SHP77 (cell line): ENCODE measurements at places on chromosomes 3 and 15.
A peak's percentile ranks its signal among the peaks of the same experiment; 100 is the strongest.

- DNase-seq, result peak; percentile 10
Measured at GRCh38 chr15:55289011-55289745, 435 bp downstream of the RAB27A start.

GRCh38 chr3:81242871-81243270, 518.6 kb downstream of the GBE1 start:
- DNase-seq, result peak; percentile 5

GRCh38 chr3:169699536-169700050, 36.1 kb upstream of the MECOM start:
- no peak for DNase-seq

- no peak for DNase-seq
Measured at GRCh38 chr3:66604481-66604880, 103.7 kb upstream of the LRIG1 start.

DNA sequence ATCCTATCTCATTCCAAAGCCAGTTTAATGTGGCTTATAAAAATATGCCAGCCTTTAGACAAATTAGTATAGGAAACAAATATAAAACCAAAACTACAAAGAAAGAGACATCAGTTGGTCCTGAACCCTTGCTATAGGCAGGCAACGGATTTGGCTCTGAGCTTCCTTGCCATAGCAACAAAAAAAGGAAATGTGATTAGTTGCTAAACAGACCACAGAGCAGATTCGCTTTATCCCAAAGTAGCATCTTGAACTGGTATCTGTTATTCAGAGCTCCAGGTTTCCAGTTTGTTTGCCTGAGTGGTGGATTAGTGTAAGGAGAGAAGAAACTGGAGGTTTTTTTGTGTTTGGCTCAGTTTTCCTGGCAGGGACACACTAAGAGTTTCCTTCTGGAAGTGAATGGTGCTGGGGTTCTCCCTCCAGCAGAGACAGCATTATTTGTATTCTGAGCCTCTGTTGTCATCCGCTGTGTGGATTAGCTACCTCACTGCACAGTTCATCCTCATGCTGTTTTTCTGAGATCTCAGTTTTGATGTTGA, 44.1 kb downstream of the CHST2 start:
- no peak for DNase-seq

DNA sequence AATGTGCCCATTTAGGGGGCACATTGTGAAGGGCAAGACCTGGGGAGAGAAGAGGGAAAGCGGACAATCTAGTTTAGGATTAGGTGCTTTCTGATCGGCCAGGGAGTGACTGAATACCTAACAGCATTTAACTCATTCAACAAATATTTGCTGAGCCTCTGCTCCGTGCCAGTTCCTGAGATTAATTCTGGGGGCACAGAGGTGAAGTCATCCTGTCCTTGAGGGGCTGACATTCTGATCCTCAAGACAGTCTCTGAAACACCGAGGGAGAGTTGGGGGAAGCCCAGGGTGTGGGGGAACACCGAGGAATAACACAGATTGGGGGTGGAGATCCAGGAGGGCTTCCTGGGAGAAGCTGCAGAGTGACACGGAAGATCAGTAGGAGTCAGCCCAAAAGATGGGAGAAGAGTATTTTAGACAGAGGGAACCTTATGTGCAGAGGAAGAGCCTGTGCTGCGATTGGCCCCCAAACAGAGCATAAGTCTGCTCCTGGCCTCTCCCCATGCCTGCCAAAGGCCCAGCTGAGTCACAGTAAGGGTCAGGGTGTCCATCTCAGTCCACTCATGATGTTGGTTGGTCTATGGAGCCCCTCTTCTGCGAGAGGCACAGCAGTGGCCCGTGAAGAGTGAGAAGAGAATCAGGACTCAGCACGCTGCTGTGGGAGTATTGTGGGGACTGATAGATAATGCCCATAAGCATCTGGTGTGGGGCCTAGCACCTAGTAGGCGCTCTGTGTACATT, 60.2 kb downstream of the AMOTL2 start:
- DNase-seq, result no peak

DNA sequence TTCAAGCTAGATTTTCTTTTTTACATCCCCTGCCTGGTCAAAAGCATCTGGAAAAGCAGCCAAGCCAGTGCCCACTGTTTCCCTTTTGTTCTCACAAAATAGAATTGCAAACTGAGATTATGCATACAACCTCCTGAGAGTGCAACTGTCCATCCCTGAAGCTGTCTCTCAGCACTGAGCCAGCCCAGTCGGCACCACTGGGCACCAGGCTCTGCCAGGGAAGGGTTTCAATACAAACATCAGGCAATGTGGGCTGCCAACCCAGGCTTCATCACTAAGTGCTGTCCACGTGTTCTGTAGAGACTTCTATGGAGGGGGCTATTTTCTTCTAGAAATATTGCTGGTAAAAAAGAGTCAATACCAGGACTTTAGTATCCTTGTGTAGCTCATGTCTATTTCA, 356.3 kb upstream of the TBL1XR1 start:
- DNase-seq, result no peak

GRCh38 chr3:129304146-129304961, 25.7 kb downstream of the HMCES start:
- DNase-seq, result no peak

DNA sequence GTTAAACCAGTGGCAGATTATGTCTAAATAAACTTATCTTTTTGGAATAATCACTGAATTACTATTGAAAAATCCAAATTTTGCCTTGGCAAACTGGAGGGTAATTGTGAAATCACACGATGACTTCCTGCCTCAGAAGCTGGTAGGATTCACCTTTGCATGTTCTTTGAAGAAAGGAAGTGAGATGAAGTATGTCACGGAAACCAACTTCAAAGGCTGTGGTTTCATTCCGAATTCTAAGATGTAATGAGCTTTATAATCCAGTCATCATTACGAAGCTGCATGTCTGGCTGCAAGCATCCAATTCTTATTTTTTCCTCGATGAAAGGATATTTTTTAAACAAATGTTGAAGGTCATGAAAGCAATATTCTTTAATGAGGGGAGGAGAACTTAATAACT, 15.0 kb upstream of the ZBED2 start:
- DNase-seq, result no peak

DNA sequence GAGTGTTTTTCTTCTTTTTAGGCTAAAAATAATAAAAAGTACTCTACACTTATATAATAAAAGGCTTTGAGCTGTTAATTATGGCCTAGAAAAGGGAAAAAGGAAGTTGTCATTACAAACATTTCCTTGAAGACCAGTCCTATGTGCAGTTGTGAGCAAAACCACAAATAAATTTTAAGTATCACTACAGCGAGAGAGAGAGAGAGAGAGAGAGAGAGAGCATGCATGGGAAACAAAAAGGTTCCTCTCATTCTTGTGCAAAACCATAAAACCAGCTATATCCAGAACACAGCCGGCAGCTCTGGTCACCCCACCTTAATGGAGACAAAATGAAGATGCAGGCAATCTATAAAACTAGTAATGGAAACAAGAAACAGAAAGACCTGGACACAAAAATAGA, 33.6 kb downstream of the HEG1 start:
- DNase-seq, result no peak

DNA sequence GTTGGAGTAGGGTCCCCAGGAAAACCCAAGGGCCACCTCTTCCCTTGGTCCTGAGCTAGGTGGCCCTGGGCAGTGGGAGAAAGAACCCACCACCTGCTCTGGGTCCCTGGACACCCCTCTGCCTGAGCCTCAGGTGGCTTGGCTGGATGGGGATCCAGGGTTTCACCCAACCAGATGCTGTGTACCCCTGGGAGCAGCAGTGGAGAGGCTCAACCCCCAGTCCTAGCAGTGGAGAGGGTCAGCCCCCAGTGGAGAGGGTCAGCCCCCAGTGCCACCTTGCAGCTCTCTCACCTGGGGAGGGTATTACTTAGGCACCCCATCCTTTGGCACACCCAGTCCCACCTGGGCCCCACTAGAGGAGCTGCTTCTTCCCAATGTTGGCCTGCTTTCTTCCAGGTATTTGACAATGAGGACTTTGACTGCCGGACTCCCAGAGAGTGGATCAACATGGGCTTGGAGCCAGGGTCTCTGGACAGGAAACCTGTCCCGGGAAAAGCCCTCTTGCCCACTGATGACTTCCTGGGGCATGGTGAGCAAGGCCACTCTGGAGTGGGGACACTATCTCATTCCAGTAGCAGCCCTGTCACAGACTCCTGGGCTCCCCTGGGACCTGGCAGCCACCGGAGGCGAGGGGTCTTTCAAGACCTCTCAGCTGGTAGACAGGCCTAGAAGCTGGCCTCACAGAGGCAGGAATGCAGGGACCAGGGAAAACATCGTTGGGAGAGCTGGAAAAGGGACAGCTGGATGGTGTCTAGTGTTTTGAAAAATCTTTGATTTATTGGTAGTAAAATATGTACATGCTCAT, 11.6 kb downstream of the DNAH1 start:
- DNase-seq, result no peak

- DNase-seq, result no peak
Measured at GRCh38 chr3:11445883-11446282, 173.7 kb downstream of the ATG7 start.

DNA sequence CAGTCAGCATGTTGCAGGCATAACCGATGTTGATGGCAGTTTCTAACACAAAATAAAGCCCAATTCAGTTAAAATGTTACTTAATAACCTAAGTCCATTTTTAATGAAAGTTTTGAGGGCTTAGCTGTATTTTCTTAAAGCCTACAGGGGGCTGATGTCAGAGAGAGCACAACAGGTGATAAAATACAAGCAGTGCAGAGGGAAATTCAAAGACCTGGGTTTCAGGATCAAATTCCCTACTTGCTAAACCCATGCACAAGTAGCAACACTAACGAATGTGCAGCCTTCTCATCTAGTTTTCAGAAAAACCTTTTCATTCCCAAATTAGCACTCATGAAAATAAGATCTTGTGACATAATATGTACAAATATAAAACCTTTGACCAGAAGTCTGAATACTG, 202.0 kb downstream of the ATP8B4 start:
- no peak for DNase-seq

- DNase-seq, result peak; percentile 17
Measured at GRCh38 chr3:46368569-46368968, 2.2 kb upstream of the CCR5 start.

- peak; percentile 60 for DNase-seq
Measured at GRCh38 chr15:96330064-96330449, 443 bp upstream of the NR2F2 start.

DNA sequence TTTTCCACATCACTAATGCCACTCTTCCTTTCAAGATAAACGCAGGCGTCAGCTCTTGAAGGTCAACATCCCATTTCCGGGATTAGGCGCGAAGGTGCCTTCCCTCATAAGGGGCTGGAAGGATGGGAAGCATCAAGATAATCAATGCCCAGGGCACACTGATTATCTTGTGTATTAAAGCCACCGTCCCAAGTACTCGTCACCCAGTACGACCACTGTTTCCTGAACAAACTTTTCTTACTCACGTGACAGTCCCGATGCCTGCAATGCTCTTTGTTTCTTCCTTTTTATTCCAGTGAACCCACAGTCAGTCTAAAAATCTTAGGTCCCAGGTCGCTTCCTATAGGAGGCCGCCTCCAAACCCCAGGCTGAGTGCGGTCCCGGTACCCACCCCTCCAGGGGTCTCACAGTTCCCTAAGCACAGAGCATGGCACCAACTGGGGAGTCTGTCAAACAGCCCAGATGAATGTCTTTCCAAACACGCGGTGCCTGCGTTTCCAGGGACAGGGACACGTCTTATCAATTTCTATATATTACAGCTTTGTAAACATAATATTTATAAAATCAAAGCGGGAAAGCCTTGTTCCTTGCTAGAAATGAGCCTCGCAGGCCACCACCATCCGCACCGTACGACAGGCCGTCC, 589 bp downstream of the ANAPC13 start:
- peak; percentile 40 for DNase-seq

DNA sequence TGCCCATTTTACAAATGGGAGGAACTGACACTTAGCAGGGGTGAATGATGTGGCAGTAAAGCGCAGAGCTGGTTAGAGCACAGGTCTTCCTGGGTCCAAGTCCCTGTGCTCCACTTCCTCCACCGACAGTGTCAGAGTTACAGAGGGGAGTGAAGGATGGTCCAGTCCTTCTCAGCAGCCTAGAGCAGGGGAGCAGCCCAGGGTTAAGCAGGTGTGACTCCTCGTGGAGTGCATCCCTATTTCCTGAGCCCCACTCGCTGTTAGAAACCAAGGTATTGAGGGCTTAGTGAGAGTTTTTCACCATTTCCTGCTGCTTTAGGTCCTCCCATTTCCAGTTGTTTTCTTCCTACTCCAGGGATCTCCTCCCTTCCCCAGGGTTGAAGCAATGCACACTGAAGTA, 75.4 kb downstream of the GHSR start:
- DNase-seq, result no peak

DNA sequence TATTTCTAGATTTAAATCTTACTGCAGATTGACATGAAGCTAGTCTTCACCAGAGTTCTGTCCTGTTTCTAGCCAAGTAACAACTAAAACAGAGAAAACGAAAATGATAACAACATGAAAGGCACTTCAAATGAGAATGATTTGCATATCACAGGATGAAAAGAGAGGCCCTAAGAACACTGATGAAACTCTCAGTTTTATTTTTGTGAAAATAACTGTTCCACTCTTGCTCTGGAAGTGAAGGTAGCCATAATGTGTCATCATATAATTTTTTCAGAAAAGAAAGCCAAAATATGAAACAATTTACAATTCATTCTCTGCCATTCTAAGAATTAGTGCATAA, 274.4 kb downstream of the ADAMTSL3 start:
- no peak for DNase-seq

DNA sequence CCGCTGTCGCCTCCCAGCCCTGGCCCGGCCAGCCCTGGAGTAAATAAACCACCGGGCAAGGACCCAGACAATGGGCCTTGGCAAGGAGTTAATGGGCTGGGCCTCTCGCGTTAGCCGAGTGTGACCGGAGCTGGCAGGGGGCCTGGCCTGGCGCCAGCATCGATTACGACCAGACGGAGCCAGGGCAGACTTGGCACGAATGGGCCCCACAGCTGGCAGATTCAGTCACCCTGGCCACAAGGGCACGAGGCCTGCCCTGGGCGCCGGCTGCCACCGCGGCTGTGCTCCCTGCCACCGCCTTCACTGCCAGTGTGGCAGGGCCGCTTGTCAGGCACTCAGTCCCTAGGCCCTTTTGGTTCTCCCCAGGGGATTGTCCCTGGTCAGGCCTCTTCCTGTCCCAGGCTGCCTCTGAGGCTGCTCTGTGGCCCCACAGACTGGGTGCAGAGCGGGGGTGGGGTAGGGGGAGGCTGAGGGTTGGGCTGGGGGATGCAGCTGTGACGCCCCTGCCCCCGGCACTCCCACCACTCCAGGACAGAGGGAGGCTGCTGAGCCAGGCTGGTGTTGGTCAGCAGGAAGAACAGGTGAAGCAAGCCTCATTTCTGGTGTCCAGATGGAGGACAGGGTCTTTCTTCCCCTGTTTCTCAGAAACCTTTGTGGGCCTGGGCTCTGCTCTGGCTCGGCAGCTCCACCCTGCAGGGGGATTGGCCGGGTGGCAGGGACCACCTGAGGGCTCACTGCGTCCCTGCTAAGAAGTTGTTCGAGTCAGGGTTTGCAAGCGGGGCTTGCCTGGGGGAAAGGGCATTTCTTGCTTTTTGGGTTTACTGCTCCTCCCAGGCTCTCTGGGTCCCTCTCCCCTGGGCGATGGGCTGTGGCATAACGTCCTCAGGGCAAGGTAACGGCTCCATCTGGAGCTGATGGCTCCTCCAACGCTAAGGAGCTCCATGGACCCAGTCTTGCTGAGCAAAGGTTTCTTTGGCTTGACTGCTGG, 30.5 kb upstream of the SRP14 start:
- DNase-seq, result peak; percentile 97
